SIG-M5 (cell line): ENCODE measurements at places on chromosomes 2 and 18.

GRCh38 chr2:197358931-197359330 lies 48.4 kb upstream of the ANKRD44 start:
- DNase-seq: no peak

DNA sequence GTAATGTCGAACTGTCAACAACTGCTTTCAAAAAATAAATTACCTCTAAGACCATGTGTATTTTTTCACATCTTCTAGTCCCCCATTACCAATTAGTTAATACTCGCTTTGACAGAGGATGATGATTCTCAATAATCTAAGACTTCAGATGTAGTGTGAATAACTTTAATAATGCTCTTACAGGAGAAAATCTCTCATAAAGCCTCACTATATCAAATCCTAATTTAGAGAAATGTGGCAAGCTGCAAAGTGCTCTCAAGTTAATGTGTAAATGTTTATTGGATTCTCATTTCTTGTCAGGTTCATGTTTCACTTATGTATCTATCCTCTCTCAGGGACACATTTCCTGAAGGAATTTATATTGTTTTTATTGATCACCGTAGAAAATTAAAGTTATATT lies 223.9 kb downstream of the CDH7 start:
- no peak for DNase-seq

GRCh38 chr2:65744477-65745200 lies 312.2 kb upstream of the SPRED2 start:
- DNase-seq: no peak

- no peak for DNase-seq
These were observed 1.6 kb downstream of the SERPINB8 start for GRCh38 chr18:63971320-63972001.

- DNase-seq: no peak
These were observed 154.7 kb upstream of the SIX3 start for GRCh38 chr2:44786817-44787214.
